ENCODE measurements at places on chromosomes 1 and 21. TPM values are rescaled to one million over a fixed set of nuclear protein-coding genes. Genes with fewer than 3 reads are reported as not detected.

DNA sequence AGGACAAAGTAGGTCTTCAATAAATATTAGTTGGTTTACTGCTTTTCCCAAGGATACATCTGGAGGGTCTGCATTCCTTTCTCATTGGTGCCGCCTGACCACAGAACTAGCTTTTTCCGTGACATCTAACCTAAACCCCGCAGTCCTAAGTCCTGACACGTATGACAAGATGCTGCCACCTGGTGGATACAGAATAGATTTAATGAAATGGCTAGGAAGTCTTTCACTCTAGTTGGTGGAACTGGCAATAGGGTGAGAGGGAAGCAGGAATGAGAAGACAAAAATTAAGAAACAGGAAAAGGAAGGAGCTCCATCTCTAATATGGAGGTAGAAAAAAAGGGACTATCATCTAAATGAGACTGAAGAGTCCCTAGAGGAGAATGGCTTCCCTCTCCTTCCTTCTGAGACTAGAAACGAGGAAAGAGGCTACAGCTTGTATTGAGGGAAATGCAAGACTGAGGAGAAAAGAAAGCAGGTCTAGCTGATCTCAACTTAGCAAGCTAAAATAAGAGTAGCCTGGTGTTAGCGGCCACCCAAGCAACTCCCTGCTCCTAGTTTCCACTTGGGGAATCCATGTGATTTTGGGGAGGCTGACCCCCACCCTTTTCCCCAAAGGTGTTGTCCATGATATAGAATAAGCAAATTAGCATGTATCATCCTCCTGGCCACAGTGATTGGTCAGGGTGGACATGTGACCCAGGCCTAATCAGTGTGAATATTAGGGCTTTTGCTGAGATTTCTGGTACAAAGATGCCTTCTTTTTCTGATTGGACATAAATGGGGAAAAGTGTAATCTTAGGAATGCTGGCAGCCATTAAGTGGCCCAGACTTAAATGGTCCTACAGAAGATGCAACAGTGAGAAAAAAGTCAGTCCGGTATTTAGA, 5.9 kb downstream of the RFX5 start:
- H3K27me3 ChIP-seq: no peaks in the 10 kb centered on the region
- H3K4me3 ChIP-seq: no peak overlapping the region
- peaks cover 6% of the 10 kb centered on the region for H3K4me1 ChIP-seq
- H3K27ac ChIP-seq: peak overlapping the region; percentile 48
- H3K36me3 ChIP-seq: peaks cover 10% of the 10 kb centered on the region
- DNase-seq: peak; percentile 98

DNA sequence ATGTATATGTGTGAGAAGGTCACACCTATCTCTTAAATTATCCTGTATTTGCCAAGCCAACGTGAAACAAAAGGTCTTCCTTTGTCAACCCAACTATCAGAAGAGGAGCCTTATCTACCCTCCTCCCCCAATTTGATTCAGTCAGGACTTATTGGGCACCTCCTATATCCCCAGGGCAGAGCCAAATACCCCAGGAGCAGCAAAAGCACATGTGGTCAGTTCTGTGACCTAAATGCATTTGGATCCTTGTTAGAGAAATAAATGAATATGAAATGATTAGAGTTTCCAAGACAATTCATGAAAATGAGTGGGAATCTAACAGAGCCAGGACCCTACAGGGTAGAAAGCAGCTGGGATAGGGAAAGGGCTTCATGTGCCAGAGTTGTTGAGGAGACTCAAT, 37.0 kb upstream of the KCND3 start:
- H3K27ac ChIP-seq: no peak overlapping the region
- no peak overlapping the region for H3K4me3 ChIP-seq
- no peaks in the 10 kb centered on the region for H3K4me1 ChIP-seq
- H3K27me3 ChIP-seq: no peaks in the 10 kb centered on the region
- H3K36me3 ChIP-seq: no peaks in the 10 kb centered on the region
- DNase-seq: no peak

GRCh38 chr1:209080170-209080781, 503.2 kb upstream of the CAMK1G start:
- H3K4me3 ChIP-seq: no peak overlapping the region
- H3K4me1 ChIP-seq: 0 out of 2 replicates have a peak, but pooled peaks cover 9% of the 10 kb centered on the region
- H3K27ac ChIP-seq: no peak overlapping the region
- no peaks in the 10 kb centered on the region for H3K36me3 ChIP-seq

CD1E gene
- total RNA-seq: not detected

FCGR1A gene
- not detected for total RNA-seq

DNA sequence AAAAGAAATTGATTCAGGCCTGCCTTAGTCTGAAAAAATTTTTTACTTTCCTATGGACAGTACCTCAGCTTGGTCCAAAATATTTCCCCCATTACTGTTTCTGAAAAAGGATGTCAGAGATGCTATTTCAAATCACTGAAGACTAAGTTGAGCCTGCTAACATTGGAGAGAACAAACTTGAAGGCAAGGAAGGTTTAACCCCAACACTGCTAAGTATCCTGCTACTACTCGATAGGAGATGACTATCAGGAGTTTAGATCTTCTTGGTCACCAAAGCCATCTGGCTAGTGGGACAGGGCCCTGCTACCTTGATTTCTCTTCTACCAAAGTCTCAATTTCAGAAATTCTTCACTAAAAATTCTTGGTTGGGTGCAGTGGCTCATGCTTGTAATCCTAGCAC, 22.7 kb upstream of the POGZ start:
- no peaks in the 10 kb centered on the region for H3K27me3 ChIP-seq
- H3K27ac ChIP-seq: no peak overlapping the region
- no peak overlapping the region for H3K4me3 ChIP-seq
- H3K4me1 ChIP-seq: no peaks in the 10 kb centered on the region

DNA sequence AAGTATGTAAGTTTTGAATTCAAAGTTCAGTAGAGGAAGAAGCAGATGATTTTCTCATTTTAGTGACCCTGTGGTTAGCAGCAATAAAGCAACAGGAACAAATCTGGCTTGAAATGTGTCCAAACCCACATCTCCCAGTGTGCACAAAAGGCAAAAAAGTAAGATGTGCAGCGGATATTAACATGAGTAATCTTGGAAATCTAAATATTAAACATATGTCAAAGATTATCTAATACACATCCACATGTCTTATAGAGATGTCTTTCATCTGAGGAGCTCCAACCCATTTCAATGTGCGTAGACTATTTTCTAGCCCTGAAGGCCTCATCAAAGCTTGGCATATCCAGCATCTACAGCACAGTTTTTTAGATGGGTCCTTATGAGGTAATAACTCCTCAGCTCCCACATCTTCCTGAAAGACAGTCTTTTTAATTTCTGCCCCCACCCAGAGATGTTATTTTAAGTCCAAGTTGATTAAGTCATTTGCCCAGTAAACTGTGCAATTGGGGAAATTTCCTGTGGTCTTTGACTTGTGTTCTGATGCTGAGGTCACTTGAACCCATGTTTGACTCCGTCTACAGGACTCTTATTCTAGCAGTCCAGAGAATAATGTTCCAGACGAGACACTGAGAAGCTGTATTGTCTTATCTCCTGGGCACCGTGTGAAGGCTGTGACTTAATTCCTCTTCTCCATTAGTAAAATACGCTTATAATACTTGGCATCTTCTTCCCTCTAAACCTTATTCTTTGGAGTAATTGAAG, 73.7 kb downstream of the LMO4 start:
- H3K27me3 ChIP-seq: no peaks in the 10 kb centered on the region
- no peaks in the 10 kb centered on the region for H3K4me1 ChIP-seq
- DNase-seq: no peak
- no peaks in the 10 kb centered on the region for H3K36me3 ChIP-seq

DNA sequence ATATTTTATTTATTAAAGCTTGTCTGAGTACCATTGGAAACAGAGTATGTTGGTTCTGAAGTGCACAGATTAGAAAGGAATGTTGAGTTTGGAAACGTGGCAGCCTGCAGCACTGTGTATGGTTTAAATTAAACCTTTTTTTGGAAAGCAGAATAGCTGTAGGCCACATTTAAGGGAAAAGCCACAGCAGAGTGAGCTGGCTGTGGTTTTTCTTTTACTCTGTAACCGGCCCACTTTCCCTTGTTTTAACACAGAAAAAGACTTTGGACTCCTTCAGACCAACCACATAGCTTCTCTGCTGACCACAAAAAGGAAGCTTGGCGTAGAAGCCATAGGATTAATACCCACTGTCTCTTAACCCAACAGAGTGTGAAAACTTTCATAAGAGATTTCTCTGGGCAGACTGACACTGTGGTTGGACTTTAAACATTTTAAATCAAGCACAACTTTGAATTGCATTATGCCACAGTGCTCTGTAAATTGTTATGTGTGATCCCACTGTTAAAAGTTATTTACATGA, 75.2 kb downstream of the NFIA start:
- peaks cover 8% of the 10 kb centered on the region for H3K4me1 ChIP-seq
- no peak overlapping the region for H3K4me3 ChIP-seq
- no peak for DNase-seq
- no peaks in the 10 kb centered on the region for H3K27me3 ChIP-seq
- no peaks in the 10 kb centered on the region for H3K36me3 ChIP-seq
- H3K27ac ChIP-seq: no peak overlapping the region
